ENCODE measurements at places on chromosomes 1 and 21. TPM values are rescaled to one million over a fixed set of nuclear protein-coding genes. Genes with fewer than 3 reads are reported as not detected.

DNA sequence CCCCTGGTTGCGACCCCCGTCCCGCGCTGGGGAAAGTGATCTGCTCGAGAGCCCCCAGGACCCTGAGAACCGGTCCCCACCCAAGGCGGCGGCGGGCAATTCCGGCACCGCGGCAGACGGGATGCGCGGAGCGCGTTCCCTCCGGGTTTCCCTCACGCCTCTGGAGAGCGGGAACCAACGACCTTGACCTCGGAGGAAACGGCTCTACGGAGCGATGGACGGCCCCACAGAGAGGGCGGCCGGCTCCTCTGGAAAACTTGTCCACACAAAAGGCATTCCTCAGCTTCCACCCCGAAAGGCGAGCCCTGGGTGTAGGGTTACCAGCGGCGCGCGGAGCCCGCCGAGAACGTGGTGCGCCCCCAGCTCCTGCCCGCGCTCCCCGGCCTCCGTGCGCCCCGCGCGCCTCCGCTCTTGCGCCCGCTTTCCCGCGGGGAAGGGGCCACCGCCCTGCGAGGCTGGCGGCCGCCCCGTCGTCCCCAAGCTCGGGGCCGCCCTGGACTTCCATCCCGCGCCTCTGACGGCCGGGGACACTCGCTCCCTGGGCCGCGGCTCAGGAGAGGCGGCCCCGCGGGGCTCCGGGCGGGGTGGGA lies 391 bp upstream of the KIAA1614 start:
- DNase-seq, result peak; percentile 45

DNA sequence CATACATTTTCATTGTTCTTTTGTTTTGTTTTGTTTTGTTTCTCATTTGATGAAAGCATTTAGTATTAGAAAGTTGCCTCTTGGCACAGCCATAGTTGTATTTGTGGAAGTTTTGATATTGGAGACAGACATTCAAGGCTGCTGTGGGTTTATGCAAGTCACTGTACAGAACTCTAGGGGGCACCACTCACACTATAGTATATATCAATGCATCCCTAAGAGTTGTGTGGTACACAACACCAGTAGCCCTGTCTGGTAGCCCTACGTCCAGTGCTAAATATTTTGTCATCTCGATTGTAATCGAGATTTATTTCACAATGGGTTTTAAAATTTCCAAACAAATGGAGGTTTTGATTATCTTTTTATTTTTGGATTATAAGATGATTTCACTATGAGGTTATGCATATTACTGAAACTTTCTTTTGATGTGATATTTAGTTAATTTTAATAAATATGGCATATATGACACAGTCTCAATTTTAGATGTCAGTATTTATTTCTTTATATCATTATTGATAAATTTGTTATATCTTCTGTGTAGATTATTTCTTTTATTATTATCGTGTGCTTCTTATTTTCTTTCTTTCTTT lies 112.2 kb downstream of the NR5A2 start:
- no peak for DNase-seq

- DNase-seq, result no peak
These were observed 459 bp downstream of the FOXE3 start for GRCh38 chr1:47416319-47417169.

LRIG2 gene
- polyA plus RNA-seq, result 15.3 TPM

DNA sequence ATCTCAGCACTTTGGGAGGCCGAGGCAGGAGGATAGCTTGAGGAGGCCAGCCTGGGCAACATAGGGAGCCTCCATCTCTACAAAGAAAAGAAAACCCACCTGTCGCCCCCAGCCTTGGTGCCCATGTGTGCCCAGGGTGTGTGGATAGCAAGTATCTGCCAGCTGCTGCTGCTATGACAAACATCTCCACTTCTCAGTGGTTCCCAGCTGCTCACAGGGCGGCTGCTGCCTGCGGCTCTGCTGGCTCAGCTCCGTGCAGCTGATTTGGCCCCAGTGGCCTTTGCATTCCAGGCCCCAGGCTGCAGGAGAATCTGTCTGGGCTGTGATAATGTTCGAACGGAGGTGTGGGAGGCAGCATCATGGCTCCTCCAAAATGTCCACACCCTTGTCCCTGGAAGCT lies 10.6 kb upstream of the TTC34 start:
- no peak for DNase-seq

DNA sequence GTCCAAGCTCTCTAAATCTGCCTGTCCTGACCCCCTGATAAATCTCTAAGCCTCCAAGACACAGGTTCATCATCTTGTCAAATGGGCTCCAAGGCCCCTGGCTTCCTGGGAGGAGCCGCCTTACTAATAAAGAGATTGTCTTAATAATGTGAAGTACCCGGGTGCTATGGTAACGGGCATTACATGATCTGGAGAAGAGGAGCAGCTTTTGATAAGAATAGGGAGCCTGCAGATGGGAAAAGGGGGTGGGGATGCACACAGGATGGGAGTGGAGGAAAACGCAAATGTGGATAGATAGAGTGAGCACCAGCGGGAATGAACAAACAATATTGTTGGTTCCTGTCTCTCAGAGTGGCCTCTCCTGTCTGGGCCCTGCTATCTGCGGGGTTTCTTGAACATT lies 11.9 kb upstream of the RXRG start:
- DNase-seq, result no peak

DNA sequence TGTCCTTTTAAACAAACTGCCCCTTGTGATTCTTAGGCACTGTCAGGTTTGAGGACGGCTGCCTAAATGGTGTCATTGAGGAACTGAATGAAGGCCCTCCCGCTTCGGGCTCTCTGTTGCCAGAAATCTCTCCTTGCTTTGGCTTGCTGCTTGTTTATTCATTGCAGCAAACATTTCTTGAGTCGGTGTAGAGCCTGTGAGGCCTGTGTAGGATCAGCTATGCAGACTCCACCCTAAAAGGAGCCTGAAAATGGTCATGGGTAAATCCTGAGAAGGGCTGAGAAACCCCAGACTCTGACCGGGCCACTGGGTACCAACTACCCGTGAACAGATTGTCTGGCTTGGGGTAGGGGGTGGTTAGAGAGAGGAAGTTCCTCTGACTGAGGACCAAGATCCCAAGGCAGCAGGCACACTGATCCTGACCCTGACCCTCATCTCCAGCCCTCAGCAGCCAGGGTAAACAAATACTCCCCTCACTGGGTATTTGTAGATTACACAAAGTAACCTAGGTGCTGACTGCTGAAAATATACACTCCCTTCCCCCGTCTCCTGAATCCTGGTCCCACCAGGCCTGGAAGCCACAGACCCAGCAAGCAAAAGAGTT lies 3.1 kb downstream of the IL6R start:
- DNase-seq, result no peak

DNA sequence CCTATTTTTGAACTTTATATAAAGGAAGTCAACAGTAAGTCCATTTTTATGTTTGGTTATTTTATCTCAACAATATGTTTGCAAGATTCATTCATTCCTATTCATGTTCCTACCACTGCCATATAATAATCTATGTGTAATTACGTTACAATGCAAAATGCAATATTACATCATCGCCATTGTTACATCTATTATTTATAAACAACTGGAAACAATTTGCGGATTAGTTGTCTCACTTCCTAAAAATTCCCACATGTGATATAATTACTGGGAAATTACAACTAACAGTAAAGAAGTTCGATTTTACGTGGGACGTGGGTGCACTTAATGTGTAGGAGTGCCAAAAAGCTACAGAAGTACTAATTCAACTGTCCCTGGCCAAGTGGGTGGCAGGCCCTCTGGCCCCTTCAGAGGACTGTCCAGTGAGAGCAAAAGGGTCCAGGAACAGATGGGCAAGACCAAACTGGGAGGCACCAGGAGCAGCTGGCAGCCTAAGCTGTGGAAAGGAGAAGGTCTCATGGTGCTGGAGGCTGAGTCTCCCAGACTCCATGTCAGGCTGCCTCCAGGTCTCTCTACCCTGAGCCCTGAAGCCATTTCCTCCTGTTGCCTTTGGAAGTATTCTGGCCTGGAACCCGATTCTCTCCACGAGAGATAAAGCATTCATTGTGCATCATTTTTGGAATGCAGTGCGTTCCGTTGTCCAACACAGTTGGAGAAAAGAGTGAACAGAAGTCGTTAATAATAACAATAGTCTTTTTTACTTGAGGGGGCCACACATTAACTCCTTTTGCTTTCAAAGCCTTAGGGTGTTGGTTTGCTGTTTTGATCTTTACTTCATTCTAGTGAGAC lies 42.9 kb downstream of the TNNT2 start:
- no peak for DNase-seq

DNA sequence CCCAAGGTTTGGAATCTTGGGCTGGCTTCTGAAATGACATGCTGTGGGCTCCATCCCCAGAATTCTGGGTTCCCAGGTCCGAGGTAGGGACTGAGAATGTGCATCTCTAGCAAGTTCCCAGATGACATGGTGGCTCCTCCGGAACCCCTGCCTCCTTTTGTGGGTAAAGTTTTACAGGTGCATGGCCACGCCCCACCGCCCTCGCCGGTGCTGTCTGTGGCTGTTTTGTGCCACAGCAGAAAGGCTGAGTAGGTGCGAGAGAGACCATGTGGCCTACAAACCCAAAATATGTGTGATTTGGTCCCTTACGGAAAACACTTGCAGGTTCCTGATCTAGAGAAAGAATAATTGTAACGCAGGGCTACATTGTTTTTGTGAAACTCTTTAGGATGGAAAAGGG lies 30.9 kb downstream of the SKI start:
- DNase-seq, result no peak

- DNase-seq, result no peak
These were observed 79.2 kb downstream of the TMEM53 start for GRCh38 chr1:44594871-44595735.
